ENCODE measurements at places on chromosomes 16 and 17.

DNA sequence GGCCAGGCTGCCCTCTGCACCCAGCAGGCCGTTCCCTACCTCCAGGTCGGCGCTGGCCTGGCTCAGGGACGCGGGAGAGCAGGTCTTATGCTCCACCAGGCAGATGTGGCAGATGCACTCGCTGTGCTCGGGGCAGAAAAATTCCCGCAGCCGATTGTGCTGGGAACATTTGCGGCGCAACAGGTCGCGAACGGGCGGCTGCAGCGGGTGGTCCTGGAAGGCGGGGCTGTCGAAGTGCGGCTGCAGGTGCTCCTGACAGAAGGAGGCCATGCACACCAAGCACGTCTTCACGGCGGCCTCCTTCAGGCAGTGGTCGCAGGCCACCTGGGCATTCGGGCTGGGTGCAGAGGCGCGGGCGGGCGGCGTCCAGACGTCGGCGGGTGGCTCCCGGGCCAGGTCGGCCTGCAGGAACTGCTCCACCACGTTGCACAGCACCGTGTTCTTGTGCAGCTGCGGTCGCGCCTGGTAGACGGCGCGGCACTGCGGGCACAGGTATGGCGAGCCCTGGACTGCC, 439 bp downstream of the TRIM25 start:
- DNase-seq = no peak

DNA sequence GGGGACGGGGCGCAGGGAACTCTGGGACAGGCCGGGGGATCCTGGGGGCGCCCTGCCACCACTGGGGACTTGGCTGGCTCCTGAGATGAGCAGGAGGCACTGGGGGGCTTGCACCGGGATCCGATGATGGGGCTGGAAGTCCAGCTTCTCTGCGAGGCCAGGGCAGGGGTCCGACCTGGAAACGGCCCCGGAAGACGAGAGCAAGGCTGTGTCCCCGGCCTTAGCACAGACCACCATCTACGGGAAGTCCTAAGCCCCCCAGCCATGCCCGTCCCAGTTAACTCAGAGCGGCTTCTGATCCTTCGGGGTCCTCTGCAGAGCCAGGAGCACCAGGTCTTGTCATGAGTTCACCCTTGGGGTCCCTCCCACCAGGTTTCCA, 573 bp downstream of the CDT1 start:
- no peak for DNase-seq

DNA sequence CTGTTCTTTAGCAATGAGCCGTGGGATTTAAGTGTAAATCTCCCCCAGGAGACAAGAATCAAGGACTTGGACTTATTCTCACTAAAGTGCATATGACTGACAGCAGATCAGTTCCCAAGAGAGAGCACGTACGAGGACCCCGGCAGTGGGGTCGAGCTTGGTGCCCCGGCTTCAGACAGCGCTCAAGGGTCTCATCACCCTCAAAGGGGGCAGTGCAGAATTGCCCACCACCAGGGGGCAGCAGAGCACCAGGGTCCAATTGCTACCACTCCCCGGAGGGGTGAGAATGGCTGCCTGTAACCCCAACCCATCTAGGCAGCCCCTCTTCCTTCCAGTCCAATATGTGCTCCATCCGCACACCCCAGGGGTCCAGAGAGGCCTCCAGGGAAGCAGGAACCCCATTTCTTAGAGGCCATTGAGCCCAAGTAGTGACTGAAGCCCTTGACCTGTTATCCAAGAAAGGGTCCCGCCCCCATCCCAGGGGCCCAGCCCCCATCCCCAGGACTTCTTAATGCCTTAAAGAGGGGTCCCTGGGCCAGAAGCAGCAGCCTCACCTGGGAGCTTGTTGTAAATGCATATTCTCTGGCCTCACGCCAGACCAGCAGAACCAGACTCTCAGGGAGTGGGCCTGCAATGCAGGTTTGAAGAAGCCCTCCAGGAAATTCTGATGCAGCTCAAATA, 86.1 kb downstream of the ZDHHC7 start:
- DNase-seq = peak; percentile 71

DNA sequence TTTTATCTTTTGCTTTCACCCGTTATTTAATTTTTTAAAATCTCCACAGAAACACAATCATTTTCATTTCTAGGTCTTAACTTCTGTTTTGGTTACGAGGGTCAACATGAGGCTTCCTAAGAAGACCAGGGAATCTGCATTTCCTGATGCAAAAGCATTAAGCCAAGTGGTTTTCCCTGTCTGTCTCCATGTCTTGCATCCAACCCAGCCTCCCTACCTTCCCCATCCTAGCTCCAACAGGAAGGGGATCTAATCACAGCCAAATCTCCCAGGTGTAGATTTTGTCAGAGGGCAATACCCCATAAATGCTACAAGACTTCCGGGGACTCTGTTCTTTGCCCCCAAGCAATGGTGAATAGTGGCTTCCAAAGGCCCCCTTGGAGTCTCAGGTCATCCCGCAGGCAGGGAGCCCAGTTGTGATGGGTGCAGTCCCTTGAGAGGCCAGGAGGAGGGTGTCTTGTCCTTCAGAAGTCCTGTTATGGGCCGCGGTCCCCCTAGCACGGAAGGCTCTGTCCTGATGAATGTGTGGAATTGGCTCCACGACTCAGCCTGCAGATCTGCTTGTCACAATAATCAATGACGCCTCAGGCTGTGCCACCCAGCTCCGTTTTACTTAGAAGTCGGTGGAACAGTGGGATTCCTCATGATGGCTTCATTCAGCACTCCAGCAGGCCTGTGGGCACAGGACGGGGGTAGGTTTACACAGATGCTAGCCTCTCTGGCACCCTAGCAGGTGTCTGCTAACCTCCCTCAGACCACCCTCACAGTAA, 141.1 kb downstream of the RGS9 start:
- DNase-seq = peak; percentile 23

GRCh38 chr17:67241719-67242341, 3.2 kb downstream of the HELZ start:
- no peak for DNase-seq
